ENCODE measurements at places on chromosomes 12 and 14.
A peak's percentile ranks its signal among the peaks of the same experiment; 100 is the strongest.

DNA sequence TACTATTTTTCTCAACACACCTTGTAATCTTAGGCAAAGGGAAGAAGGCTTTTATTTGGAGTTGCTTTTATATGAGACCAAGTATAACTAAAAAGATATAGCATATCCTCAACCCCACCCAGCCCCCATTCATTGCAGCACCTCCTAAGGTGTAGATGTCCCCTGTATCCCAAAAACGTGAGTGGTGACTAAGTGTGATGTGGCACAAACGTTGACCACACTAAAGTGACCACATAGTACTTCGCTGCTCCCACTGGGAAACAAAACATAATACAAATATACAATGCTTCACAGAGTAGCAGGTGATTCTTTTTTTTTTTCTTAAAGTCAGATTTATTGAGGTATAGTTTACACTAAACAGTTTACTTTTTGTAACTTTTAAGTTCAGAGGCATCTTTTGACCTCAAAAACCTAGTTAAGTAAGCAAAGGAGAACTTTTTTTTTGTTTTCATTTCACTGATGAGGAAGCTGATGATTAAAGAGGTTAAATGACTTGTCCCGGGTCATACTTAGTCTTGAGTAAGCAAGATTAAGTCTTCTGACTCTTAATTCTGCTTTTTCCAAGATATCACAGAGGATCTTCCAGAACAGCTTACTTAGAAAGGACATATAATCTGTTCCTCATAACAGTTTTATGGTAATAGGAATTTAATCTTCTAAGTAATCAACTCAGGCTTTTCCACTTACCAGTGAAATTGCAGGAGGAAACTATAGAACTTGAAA, 245.2 kb upstream of the PLEKHG7 start:
- no peak for DNase-seq

DNA sequence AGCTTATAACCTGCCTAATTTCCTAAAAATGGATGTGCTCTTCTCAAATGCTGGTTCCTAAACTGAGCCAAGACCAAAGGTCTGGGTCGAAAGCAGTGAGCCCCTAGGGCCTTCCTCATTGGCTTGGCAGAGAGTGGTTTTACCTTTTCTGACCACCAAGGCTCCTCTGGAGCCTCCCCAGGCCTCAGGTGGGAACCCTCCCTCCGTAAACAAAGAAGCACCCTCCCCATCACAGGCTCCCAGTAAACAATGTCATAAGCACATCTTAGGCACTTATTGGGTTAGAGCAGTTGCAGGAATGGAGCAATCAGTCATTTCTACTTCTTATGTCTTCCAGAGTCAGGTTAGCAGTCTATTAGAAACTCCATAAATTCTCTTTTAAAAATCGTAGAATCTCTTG, 6.0 kb downstream of the CHPT1 start:
- DNase-seq, result no peak

GRCh38 chr12:92552412-92553108, 150.2 kb upstream of the PLEKHG7 start:
- no peak for DNase-seq

- peak; percentile 69 for DNase-seq
Measured at GRCh38 chr14:104976198-104977007, 1.8 kb downstream of the AHNAK2 start.

DNA sequence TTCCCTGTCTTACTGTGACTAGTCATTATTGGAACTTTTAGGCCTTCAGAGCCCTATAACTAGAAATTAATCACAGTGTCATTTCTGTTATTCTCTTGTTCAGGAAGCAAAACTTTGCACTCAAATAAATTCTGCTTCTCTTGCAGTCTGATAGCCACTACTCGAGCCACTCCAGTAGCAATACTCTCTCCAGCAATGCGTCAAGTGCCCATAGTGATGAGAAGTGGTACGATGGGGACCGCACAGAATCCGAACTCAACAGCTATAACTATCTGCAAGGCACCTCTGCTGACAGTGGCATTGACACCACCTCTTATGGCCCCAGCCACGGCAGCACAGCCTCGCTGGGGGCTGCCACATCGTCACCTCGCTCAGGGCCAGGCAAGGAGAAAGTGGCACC, 223.2 kb upstream of the RGS6 start:
- DNase-seq, result no peak

- peak; percentile 96 for DNase-seq
Measured at GRCh38 chr14:103057372-103058163, at the start of gene CDC42BPB. TSS of gene CDC42BPB (minus strand) at chr14:103057549. CDS start at chr14:103057173, 376 bp downstream.

DNA sequence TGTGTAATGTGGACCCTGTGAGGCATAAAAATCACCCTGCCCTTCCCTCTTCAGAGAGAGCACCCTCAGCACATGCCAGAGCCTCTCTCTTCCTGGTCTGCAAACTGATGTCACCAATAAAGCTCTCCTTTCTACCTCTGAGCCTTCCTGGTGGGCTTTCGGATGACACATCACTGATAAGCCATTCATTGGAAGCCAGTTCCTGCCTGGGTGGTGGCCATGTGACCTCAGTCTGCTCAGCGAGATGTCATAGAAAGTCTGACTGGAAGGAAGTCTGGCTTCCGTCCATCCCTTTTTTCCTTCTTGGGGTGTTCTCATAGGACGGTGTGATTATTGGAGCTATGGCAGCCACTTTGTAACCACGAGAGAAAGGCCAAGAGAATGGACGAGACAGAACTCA, 95.7 kb downstream of the PIWIL1 start:
- DNase-seq, result no peak

DNA sequence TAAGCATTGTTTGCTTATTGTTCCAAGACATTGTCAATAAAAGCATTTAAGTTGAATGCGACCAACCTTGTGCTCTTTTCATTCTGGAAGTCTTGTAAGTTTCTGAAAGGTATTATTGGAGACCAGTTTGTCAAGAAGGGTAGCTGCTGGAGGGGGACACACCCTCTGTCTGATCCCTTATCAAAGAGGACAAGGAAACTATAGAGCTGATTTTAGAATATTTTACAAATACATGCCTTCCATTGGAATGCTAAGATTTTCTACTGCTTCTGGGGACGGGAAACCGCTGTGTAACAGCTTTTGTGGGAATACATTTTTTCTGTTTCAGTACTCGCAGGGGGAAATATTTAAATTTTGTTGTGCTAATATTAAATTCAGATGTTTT, 3.5 kb downstream of the FOS start:
- DNase-seq, result no peak

DNA sequence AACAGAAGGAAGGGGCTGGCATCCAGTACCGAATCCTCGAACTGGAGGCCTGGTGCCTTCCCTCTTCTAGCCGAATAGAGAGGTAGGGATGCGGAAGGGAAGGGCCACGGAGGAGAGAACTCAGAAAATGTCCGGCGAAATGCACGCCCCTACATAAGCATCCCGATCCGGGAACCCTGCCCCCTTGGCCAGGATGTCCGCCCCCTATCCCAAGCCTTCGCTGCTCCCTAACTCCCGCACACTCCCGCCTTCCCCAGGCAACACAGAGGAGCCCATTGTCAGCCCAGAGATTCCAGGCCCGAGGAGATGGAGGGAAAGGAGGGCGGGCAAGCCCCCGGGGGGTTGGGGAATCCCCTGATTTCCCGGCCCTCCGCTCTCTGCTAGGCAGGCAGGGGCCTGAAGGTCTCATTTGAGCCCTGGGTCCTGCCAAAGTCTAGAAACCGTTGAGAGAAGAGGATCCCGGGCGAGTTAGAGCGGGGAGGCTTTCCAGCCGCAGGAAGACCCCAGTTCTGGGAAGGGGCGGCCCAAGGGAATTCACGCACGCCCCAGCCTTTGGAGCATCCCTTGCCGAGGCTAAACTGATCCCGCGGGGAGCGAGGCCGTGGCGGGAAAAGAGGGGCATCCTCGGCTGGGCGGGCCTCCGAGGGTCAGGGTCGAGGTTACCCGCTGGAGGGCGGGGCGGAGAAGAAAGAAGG, 569 bp upstream of the ARHGEF40 start:
- peak; percentile 49 for DNase-seq

GRCh38 chr12:3510597-3510996, 19.6 kb downstream of the PRMT8 start:
- no peak for DNase-seq

GRCh38 chr12:77746096-77746495, 84.6 kb upstream of the NAV3 start:
- no peak for DNase-seq

DNA sequence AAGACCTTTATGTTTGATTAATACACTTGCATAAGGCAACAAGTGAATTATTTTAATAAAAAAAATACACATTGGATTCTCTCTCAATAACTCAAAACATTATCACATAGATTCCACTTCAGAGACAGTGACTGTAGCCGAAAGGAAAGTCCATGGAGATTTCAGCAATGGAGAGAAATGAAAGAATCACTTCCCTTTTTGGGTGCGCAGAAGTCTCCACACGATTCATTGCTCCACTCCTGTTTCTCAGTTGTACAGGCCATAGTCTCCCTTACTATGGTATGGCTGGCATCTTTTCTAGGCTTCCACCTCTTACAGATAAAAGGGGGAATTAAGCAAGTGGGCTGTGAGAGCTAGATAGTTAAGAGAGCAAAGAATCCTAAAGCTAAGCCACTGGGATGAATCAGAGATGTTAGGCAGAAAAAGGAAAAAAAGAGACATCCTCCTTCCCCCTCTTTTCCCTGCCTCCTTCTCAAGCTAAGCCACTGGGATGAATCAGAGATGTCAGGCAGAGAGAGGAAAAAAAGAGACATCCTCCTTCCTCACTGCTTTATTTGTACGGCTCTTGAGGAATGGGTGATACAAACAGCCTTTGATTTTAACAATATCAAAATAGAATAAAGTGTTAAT, 16.3 kb downstream of the ST8SIA1 start:
- peak; percentile 62 for DNase-seq

- peak; percentile 92 for DNase-seq
Measured at GRCh38 chr12:80033448-80033847, 65.9 kb upstream of the OTOGL start.

DNA sequence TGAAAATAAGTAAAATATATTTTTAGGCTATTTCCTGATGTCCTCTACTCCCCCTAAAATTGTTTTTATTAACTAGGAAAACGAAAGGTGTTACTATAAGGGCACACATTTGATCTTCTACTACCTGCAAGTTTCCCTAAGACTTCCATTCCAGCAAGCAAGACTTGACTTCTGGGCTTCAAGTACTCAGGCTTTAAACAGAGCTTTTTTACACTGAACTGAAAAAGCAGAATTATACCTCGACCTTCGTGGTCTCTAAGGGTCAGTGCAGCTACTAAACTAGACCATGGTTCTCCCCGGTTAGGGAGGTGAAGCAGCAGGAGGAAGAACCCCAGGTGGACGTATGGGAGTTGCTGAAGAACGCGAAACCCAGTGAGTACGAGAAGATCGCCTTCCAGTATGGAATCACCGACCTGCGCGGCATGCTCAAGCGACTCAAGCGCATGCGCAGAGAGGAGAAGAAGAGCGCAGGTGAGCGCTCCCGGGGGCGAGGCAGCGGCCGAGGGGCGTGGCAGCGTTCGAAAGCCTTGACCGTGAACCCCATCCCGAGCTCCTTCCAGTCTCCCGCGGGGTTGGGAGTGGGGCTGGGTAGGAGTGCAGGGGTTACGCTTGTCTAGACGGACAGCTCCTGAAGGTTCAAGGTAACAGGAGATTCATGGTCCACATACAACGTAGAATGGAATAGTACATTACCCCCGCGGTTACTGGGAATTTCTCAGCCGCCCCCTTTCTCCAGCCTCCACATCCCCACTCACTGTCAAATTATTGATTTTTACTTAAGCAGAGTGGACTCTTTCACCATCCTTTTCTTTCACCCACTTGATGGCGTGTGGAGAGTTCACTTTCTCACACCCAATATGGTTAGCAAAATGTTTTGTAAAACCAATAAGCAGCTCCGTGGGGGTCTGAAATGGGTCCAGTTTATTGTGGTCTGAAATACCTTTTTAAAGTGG, 47.6 kb downstream of the MYBPC1 start:
- DNase-seq, result no peak

DNA sequence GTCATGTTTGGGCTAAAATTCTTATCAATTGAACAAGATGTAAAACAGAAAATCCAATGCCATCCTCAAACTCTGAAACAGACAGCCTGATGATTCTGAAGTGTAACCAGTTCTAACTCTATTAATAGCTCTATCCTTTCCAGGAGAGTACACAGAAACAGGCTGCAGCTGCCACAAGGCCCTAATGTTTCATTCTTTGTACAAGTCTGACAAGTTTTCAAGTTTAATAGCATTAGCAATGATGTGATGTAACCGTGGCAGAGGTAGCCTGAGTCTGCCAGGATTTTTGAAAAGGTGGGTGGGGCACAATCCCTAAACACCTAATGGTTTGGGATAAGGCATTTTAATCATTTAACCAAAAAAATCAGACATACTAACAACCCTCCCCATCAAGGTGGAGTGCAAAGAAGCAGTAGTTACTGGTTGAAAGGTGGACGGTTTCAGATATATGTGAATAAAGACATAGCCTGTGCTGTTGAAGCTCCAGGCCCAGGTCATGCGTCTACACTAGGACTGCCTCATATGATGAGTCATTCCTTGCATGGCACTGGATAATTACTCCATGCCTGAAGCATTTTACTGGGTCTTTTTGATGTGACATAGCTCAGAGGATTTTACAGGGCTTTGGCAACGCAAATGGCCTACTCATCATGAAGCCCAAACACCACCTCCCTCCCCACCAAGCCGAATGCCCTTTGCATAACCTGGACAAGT, 145.1 kb upstream of the GRIP1 start:
- DNase-seq, result no peak

GRCh38 chr12:105099356-105099755, 8.2 kb upstream of the WASHC4 start:
- DNase-seq, result no peak

DNA sequence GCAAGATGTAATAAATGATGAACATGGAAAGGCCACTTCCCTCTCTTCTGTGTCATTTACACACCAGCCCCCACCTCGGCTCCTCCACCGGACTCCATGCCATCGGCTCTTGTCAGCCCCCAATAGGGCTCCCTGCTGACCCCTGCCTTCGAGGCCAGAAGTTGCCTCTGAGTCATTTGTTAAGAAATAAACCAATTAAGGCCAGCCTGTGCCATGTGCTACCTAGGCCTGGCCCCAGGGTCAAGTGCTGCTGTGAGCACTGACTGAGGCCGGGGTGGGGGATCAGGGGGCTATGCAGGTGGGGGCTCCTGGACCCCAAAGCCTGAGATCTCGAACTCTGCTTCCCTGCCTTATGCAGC, 53.2 kb downstream of the TESC start:
- DNase-seq, result no peak

DNA sequence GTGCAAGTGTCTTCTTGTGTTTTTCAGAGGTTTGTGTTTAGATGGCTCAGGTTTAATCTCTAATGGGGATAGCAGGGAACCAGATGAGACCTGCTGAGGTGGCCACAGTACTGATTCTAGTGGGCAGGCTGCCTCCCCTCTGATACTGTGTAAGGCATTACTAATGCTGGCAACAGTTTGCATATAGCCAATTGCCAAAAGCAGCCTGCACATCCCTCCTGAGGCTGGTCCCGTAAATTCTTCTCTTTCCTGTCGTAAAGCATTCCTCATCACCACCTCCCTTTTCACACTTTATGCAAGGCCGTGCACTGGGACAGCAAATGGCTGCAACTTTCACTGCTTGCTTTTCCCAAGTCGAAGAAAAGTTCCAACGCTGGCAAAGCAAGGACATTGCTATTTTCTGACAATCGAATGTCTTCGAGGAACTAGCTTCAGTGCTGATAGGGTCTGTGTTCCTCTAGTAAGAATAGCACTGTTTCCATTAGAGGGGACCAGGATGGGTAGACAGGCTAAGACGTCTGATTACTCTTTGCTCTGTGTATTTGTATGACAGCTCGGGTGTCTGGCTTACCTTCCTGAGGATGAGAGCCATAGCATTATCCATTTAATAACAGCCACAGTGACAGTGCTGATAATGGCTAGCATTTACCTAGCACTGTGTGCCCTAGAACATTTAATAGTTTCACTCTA, 178.2 kb upstream of the HIF1A start:
- no peak for DNase-seq

Data from fibroblast of skin of scalp (primary cell).